ENCODE measurements at places on chromosomes 2 and 18.

- DNase-seq = no peak
These were observed 201.2 kb downstream of the CDCA7 start for GRCh38 chr2:173555833-173556232.

DNA sequence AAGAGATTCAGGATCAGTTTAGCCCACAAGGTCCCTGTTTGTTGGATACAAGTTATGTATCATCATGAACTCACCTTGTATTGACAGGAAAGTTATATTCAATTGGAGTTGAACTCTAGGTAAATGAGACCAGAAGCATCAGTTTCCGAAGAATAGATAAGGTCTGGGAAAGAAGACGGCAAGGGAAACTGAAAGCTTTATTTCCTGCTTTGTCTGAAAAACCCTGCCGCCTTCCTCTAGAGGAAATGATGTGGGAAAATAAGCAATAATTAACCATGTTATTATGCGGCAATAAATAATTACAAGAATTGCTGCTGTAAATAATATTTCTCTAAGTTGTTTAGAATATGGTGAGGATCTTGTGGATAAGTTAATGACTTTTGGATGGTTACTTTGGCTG is 32.0 kb downstream of the LPIN1 start:
- no peak for DNase-seq

GRCh38 chr2:169210917-169211316 is 141.6 kb downstream of the DHRS9 start:
- no peak for DNase-seq

DNA sequence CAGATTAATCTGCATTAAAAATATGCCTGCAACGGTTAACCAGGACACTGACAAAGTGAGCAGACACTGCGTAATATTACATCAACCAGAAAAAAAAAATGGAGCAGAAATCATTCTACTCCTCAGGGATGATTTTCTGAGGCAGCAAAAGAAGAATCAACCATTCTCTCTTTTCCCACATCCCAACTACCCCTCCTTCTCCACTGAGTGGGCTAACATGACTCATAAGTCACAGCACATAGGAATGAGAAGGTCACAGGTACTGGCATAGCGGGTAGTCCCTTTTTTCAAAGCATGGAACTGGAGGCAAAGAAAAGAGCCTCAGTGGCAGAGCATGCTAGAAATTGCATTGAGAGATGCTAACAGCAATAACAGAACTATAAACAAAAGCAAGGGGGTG is 54.3 kb upstream of the TSPYL6 start:
- no peak for DNase-seq

- DNase-seq = no peak
These were observed 401.3 kb downstream of the KCNJ3 start for GRCh38 chr2:155099784-155100183.

DNA sequence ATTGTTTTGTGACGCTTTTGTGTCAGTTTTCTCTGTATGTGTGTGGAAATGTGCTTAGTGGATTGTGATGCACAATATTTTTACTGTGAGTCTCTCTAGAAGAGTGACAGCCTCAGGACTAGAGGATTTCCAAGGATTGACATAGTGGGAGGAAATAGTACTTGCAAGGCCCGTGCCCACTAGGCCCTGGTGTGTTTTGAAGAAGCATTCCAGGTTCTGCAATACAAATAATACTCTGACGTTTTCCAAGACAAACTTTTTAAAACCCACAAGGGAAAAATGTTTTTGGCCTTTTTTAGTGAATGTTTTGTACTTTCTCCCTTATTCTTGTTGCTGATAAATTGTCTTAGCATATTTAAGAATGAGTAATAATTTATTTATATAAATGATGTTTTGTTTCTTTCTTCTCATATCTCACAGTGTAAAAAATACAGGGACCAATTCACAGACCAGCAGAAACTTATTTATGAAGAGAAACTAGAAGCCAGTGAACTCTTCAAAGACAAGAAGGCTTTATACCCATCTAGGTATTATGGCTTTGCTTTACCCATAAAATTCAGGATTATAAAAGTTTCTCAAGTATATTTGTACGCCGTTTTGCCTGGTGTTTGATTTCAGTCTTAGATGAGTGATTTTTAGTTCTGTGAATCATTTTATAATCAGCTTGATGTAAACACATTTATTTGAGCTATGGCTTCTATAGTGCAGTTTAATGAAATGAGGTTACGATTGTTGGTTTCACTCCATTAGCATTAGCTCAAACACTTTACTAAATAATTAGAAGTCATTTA is 165.6 kb downstream of the MYO1B start:
- no peak for DNase-seq
